Fibroblast of skin of left quadriceps (primary cell): ENCODE measurements at places on chromosomes 13 and 19.

DNA sequence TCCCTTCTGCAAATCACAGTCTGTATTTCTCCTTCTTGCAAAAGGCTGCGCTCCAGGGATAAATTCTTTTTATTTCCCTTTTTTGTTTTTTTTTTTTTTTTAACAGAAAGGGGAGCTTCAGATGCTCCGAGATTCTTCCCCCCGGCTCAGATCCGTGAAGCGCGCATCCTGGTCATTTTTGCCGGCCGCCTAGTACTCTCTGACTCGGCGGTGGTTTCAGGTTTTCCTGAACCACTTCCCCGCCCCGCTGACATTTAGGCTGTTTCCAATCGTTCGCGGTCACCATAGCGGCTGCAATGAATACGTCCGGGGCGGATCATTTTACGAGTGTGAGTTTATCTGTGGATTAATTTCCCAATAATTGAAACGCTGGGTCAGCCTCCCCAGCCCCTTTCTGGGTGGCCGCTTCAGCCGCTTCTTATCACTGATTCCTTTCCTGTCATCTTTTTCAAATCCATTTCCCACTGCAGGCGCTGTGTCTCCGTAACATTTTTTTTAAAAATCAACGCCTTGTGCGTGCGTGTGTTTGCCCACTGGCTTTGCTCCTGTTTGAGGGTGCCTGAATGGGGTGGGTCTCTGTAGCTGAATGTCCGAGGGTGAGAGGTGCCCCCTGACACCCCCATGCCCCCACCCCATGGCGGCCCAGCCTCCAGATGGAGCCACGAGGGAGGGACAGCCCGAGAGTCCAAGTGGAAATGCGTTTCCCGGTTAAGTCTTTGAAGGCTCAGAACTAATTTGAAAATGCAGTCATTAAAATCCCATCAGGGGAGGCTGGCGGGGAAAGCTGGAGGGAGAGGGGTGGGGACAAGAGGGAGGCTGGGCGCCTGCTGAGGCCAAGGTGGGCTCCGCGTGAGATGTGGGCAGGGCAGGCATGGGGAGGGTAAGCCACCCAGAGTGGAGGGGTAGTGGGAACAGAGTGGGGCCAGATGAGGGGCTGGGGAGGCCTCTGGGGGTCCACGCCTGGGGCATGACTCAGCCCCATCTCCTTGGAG lies 10.6 kb downstream of the ONECUT3 start:
- DNase-seq, result no peak

- no peak for DNase-seq
Measured at GRCh38 chr19:54928299-54928698, 19.0 kb downstream of the NLRP7 start.

- no peak for DNase-seq
Measured at GRCh38 chr13:71218960-71219359, 648.0 kb downstream of the DACH1 start.

DNA sequence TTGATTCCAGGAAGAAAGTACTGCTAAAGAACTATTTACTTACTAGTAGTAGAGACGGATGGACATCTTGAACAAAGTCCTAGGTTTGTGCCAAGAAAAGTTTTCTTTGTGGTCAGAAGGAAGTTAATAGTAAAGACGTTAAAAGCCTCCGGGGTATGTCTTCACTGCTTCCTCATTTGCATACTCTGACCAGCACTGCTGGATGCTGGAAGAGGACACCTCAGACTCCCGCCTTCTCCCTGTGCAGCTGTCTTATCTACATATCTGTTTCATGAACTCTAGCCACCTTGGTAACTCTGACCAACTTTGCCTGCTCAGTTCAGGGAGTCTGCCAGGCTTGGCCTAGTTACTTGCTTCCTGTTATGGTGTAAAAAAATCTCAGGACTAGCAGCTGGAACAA lies 1109.1 kb upstream of the MIR17HG start:
- DNase-seq, result no peak

DNA sequence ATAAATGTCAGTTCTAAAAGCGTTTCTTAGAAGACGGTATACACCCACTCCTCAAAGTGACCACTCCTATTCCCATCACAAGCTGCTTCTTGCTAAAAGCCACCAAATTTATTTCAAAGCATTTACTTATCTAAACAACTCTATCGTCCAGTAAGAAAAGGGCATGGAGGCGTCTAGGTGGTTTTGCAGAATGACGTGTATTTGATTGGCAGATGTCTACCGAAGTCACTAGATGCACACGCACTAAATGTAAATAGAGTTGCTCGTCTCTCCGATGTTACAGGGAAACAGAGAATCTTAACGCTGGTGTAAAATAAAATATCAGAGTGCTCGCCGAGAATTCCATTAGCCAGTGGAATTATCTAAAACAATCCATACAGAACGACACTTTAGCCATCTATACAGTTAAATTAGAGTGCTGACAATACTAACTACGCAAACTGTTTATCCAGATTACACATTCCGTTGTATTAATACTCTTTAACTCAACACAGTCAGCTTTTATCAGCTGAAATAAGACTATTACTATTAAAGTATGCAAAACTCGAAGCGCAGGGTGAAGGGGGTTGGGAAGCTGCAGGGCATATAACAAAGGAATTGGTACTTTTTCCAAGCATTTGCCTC lies 1.9 kb downstream of the KLF12 start:
- no peak for DNase-seq

GRCh38 chr13:98761126-98761985 lies 8.9 kb upstream of the SLC15A1 start:
- peak; percentile 58 for DNase-seq

GRCh38 chr13:98318263-98318878 lies 141.3 kb upstream of the RNF113B start:
- DNase-seq, result no peak

- DNase-seq, result no peak
Measured at GRCh38 chr19:43316591-43317319, 36.7 kb upstream of the CD177 start.

- DNase-seq, result no peak
Measured at GRCh38 chr19:23788411-23788810, 29.7 kb upstream of the ZNF681 start.

- no peak for DNase-seq
Measured at GRCh38 chr13:60258349-60258748, 94.6 kb upstream of the DIAPH3 start.

DNA sequence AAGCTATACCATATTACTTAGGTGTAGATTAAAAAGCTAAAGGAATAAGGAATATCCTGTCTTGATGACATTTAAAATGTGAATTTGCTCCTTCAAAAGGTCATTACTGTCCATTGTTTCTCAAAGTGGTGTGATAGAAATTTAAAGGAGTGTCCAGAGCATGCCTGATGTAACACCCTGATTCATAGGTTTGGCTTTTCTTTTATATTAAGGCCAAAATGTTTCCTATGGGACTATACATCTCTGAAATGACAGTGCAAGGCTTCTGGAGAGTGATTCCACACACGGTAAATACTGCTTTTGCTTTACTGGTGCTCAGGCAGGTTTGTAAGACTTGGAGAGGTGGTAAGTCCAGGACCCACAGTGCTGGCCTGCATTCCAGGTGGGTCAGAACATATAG lies 289.9 kb downstream of the RFC3 start:
- DNase-seq, result peak; percentile 13

- no peak for DNase-seq
Measured at GRCh38 chr13:113853518-113854237, 10.2 kb downstream of the GAS6 start.

GRCh38 chr19:4277191-4277696 lies 1.8 kb upstream of the SHD start:
- DNase-seq, result no peak

DNA sequence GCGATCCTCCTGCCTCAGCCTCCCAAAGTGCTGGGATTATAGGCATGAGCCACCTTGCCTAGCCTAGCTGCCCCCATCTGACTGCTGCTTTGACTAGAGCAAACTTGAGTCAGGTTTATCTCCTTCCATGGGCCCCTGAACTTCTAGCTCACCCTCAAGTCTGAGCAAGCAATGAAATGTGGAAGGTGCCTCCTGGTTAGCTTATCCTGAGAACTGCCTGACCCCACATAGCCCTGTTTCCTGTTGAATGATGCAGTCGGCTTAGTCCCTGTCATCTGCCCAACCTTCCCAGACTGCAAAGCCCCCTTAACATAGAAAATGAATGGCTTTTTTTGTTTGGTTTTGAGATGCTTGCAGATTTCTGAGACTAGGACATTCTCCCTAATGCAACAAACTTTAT lies 8.9 kb upstream of the TMEM160 start:
- no peak for DNase-seq

DNA sequence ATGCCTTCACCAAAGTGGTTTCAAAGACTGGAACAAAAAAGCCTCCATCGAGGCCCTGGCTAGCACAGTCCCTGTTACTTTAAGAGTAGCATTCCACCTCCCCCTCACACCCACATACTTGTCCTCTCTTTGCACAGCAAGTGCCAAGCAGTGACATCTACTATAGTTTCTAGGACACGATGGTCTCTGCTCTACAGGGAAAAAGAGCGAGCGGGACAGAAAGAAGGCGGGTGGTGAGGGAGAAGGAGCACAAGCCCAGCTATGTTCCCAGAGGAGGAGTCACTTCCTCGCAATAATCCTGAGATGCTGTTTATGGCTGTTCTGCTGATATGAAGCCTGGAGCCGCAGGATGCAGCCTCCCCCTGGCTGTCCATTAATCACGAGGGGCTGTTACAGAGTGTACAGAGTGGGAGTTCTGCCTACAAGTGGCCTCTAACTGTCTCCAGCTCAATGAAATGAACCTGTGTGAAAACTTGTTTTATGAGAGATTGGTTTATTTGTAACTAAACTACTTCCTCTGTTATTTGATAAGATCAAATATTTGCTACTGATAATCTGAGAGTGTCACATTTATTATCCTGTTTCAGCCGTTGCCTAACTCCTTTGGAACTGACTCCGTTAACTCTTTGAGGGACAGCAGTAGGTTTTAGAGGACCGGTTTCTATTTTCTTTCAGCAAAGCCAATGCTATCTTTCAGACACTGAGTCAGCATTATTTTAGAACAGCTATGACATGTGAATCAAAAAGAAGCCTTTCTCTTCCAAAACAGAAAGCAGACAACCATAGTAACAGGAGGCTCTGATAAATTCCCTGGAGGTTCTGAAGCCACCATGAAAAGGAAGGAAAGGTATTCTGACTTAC lies 208.0 kb downstream of the SPRY2 start:
- no peak for DNase-seq

DNA sequence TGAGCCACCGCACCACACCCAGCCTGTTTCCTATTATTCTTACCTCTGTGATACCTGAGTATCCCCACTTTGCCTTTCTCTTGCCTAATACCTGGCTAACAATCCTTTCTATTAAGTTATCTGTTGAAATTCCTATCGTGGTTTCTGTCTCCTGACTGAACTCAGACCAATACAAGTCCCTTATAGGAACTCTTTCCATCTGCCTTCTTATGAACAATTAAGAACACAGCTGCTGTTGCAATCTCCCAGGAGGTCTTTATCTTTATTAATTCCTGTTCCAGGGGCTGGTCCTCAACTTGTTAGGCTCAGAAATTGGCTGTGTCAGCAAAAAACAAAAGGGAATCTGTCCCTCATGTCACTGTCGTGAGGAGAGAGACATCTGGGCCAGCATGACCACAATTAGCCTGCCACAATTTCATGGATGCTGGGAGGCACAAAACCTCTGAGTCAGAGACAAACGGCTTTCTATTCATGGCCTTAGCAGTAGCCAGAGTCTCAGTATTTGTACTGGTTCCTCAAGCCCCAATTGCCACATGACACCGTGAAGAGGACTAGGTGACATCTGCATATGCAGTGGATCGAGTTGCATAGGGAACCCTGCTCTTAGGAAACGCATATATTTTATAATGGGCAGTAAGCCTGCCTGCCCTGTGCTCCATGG lies 58.2 kb downstream of the NUFIP1 start:
- no peak for DNase-seq

DNA sequence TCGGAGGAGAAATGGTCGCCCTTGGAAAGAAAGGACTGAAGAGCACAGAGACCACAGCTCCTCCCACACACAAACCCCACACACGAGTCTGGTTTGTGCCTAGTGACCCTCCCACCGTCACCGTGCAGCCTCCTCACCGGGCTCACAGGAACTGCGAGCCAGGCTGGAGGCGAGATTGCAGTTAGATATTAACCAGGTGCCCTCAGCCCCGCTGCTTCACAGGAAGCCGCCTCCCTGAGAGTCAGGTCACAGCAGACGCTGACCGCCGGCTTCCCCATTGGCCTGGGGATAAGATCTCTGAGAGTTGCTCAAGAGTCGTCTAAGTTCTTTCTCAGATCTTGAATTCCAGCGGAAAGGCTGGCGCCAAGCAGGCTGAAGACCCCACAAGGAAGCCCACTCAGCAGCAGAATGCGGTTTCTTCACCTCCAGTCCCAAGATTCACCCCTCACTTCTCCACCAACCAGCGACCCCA lies 870 bp downstream of the ZNF44 start:
- DNase-seq, result no peak

DNA sequence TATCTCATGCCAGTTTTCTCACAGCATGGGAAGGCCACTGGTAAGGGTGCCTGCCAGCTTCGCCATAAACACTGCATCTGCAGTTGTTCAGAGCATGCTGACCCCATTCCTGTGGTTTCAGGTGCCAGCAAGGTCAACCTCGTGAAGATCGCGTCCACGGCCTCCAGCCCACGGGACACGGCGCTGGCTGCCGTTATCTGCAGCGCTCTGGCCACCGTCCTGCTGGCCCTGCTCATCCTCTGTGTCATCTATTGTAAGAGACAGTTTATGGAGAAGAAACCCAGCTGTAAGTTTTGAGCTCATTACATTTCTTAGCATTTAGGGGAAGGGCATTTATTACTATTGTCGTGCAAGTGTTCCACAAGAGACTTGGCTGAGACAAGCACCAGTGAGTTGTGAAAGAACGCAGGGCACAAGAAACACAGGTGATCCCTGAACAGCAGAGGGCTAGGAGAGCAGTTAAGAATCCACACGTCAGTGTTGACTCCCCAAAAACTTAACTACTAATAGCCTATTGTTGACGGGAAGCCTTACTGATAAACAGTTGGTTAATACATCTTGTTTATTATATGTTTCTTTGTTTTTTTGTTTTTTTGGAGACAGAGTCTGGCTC lies 88.8 kb downstream of the TNFRSF19 start:
- no peak for DNase-seq

DNA sequence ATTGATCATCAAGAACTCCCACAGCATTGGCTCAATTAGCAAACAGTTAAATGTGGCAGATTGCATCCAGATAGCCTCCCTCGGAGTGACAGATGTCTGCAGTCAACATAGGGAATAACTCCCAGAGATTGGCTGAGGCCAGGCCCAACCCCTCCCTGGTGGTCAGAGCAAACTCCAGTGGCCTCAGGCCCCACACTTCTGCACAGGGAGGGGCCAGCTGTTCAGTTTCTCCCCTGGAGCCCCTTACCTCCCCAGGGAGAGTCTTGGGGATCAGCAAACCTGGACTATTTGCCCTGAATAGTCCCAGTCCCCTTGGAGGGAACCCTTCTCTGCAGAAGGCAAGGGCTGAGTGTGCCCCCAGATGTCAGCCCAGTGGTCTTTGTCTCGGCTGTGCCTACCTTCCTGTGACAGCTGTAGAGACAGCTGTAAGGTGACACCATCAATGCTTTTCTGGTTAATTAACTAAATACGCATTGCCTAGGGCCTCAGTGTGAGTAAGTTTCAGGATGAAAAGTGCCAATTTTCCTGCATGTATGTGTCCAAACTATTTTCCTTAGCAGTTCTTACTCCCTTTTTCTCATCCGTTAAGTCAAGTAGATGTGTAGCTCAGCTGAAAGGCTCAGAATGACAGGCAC lies 102.7 kb upstream of the UQCRFS1 start:
- DNase-seq, result no peak

- DNase-seq, result no peak
Measured at GRCh38 chr13:60838581-60838980, 441.6 kb downstream of the TDRD3 start.

GRCh38 chr19:12034198-12034597 lies 1.3 kb downstream of the ZNF433 start:
- no peak for DNase-seq

GRCh38 chr13:106484537-106485193 lies 50.8 kb downstream of the EFNB2 start:
- DNase-seq, result no peak
